ENCODE measurements at places on chromosomes 4 and X.

GRCh38 chr4:100106982-100107381 lies 83.3 kb downstream of the DDIT4L start:
- DNase-seq = no peak

- DNase-seq = no peak
Observed at GRCh38 chrX:123408821-123409737, 225.0 kb downstream of the GRIA3 start.

GRCh38 chr4:20464381-20464780 lies 212.7 kb downstream of the SLIT2 start:
- no peak for DNase-seq

- no peak for DNase-seq
Observed at GRCh38 chrX:24870143-24870542, 145.6 kb downstream of the ARX start.

DNA sequence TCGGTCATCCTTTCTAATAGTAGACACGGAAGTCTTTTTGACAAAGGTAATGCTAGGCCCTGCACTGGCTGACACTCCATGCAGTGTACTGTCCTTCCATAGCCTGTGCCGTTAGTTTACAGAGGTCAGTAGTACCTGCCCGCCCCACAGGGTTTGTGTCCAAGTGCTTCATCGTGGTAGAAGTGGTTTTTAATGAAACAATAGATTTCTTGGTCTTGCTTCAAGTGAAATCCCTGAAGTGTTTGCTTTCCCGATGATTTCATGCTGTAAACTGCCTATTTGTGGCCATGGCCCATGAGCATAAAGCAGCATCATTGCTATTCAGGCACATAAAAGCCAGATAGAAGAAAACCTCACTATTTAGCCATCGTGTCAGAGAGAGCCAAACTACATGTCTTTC lies 139.3 kb downstream of the GPR143 start:
- no peak for DNase-seq

- peak; percentile 22 for DNase-seq
Observed at GRCh38 chr4:122930862-122931261, 8.5 kb upstream of the NUDT6 start.

DNA sequence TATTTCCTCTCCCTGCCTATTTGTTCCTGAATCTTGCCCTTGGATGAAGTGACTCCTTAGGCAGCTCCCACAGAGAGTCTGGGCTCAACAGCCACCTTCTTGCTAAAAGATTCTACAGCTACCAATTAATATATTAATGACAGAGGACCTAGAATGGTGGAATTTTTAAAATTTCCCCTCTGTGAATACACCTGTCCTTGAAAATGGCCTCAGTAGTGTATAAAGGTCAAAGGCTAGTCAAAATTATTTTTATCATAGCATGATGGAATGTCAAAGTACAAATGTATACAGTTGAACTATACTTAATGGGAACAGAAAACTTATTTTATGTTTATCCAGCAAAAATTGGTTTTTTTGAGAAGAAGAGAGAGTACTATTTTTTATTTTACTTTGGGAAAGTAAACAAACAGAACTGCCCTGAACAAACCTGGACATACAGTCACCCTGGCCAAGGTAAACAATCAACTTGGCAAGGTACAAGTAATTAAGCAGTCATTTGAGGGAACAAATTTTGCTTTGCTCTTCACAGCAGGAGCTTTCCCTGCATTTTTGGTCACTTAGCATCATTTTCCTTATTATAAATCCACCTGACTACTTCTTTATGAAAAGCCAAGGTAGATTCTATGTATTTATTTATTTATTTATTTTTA lies 250.8 kb downstream of the INPP4B start:
- DNase-seq = no peak
